ENCODE measurements at places on chromosomes 11 and 22.

DNA sequence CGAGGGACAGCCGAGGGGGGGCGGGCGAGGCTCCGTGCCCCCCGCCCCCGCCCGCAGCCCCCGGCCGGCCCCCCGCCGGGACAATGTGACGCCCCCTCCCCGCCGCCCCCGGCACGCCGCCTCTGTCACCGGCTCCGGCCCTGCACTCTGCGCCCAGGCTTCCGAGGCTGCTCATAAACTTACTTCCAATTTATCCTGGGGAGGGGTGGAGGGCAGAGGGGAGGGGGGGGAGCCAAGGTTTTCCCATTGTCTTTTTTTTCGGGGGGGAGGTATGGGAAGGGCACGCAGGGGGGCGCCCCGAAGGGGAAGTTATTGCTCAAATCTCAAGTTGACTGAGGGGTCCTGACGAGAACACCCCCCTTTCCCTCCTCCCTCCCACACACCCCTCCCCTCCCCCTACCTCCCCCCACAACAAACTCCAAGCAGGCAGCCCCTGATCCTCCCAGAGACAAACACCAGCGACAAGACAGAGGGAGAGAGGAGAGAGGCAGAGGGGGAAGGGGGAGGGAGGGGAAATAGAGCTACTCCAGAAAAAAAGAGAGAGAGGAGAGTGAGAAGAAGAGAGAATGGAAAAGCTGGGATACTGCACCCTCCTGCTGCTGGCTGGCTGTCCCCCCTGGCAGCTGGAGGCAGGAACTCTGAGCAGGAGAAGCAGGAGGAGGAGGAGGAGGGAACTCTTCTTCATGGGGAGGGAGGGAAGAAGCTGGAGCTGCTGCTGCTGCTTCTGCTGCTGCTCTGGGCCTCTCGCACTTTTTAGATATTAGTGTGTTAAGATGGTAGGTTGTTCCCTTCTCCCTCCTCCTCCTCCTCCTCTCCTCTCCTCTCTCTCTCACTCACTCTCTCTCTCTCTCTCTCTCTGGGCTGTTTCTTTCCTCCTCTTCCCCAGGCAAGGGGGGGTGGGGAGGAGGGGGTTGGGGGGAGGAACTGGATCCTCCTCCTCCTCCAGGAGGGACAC is 631 bp downstream of the PHF21A start:
- no peak for DNase-seq

DNA sequence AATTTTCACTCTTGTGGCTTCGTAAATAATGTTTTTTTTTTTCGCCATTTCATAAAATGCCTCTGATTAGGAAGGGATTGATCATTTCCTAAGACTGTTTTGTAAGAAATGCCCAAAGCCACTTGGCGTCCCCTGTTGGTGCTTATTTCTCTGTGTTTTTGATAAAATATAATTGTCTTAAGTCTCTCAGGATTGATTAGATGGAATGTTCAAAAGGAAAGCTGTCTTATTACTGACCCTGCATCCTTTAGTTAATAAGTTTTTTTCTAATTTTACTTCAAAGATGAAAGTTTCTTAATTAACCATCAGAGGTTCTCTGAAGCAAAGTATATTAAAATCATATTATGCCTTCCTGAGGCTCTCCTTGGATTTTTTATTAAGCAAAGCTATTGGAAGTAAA is 624.3 kb upstream of the TENM4 start:
- DNase-seq = no peak

GRCh38 chr22:17235861-17236260 is 16.6 kb upstream of the ADA2 start:
- no peak for DNase-seq

GRCh38 chr11:69537855-69538640 is 56.6 kb downstream of the LINC01488 start:
- DNase-seq = no peak

GRCh38 chr11:79168530-79169110 is 272.2 kb downstream of the TENM4 start:
- no peak for DNase-seq

DNA sequence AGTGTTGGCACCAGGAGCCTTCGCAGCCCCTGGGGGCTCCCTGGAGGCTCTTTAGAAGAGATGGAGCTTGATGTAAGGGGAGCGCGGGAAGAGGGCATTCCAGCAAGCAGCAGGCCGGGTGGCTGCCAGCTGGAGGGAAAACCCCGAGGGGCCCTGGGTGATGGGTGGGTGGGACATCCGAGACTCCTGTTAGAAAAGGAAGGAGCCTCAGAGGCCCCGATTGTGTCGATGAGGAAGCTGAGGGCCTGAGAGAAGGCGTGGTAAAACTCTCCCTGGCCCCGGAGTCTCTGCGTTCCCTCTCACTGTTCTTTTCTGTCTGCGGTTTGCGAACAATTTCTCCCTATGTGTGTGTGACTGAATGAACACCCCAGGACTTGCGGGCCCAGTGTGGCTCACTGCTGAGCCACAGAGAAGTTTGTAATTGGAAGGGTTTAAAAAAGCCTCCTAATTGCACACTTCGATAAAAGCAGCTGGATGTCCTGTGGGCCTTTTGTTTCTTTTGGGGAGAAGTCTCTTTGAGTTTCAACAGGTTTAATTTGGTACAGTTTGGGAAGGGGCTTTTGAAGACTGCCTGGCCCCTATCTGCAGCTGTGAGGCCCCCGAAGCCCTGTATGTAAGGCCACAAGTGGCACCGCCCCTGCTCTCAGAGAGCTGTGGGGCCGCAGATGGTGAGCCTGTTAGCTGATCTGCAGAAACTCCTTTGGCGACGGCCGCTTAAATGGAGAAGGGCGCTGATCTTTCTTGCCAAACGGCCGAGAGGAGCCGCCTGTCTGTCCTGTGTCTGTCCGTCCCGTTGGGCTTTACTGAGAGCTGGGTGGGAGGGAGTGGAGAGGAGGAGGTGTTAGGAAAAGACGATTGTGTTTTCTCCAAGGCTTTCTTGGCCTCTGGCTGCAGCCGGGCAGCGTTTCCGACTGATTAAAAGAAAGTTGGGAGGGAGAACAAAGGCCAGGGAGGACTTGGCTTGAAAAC is 2.0 kb downstream of the FBLN1 start:
- DNase-seq = no peak

- no peak for DNase-seq
Measured at GRCh38 chr11:1573903-1574237, 1.8 kb upstream of the DUSP8 start.

DNA sequence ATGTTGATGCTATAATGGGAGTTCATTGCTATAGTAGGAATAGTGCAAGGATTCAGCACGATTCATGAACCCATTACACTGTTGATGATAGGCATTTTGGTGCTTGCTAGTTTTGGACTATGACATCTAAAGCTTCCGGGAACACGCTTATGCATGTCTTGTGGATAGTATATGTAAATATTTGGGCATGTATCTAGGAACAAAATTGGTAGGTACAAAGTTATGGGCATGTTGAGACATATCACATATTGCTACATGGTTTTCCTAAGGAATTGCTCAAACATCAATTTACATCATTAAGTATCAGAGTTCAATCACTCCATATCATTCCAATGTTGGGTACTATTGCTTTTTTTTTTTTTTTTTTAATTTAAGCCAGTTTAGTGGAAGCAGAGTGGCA is 1103.2 kb downstream of the TBC1D22A start:
- DNase-seq = no peak

All from right atrium auricular region (tissue), 2 donors.